A549 treated with DMSO at 1 μM for 4 hours (cell line): ENCODE measurements at places on chromosomes 4 and X. TPM values are rescaled to one million over a fixed set of nuclear protein-coding genes. Genes with fewer than 3 reads are reported as not detected.

The COL25A1 gene
- total RNA-seq = not detected in 5 replicates

The FGF13 gene
- total RNA-seq = 0.14 TPM in 2 of 5 replicates, not detected in the others

The CXXC4 gene
- 0.02 to 0.05 TPM (median 0.03 TPM) in 3 of 5 replicates, not detected in the others for total RNA-seq

The KANTR gene
- total RNA-seq = 1.1 to 1.8 TPM (median 1.6 TPM) in 5 replicates

The ANK2 gene
- 0.76 to 1.2 TPM (median 0.94 TPM) in 5 replicates for total RNA-seq

The SLC9B1 gene
- total RNA-seq = 0.09 to 0.28 TPM (median 0.11 TPM) in 3 of 5 replicates, not detected in the others

The INTU gene
- total RNA-seq = 1.1 to 1.7 TPM (median 1.3 TPM) in 5 replicates

The ZNF182 gene
- 3.4 to 4.3 TPM (median 3.7 TPM) in 5 replicates for total RNA-seq

The FOXO4 gene
- total RNA-seq = 1.0 to 2.0 TPM (median 1.9 TPM) in 5 replicates

The AWAT2 gene
- not detected in 5 replicates for total RNA-seq

The KLF8 gene
- total RNA-seq = 0.03 TPM in 1 of 5 replicates, not detected in the others

The USP17L24 gene
- not detected in 5 replicates for total RNA-seq

The NXF2 gene
- not detected in 5 replicates for total RNA-seq

The RHOH gene
- 0.08 to 0.16 TPM (median 0.13 TPM) in 3 of 5 replicates, not detected in the others for total RNA-seq

The TEX13D gene
- not detected in 5 replicates for total RNA-seq

The TMSB15A gene
- total RNA-seq = 0.15 to 1.1 TPM (median 0.71 TPM) in 5 replicates

The TRO gene
- 0.47 to 0.88 TPM (median 0.64 TPM) in 5 replicates for total RNA-seq

The ATP2B3 gene
- total RNA-seq = 0.04 to 0.25 TPM (median 0.09 TPM) in 5 replicates

The PCDH7 gene
- total RNA-seq = 0.09 to 0.41 TPM (median 0.11 TPM) in 5 replicates

The REPS2 gene
- total RNA-seq = 0.45 to 0.89 TPM (median 0.82 TPM) in 5 replicates

The NR3C2 gene
- total RNA-seq = 0.02 TPM in 1 of 5 replicates, not detected in the others

The USP53 gene
- 7.6 to 12.9 TPM (median 10.0 TPM) in 5 replicates for total RNA-seq

The NUDT10 gene
- 0.28 to 0.56 TPM (median 0.45 TPM) in 5 replicates for total RNA-seq

The ARL9 gene
- total RNA-seq = not detected in 5 replicates

The CYSLTR1 gene
- total RNA-seq = not detected in 5 replicates

The NIPAL1 gene
- 0.93 to 1.2 TPM (median 0.95 TPM) in 5 replicates for total RNA-seq

The LUZP4 gene
- not detected in 5 replicates for total RNA-seq

The HSFX1 gene
- 0.28 to 0.48 TPM (median 0.32 TPM) in 4 of 5 replicates, not detected in the other for total RNA-seq

The MAP7D3 gene
- total RNA-seq = 12.1 to 15.1 TPM (median 14.3 TPM) in 5 replicates

The ARR3 gene
- total RNA-seq = not detected in 5 replicates

The GAGE12E gene
- not detected in 5 replicates for total RNA-seq

The PARM1 gene
- 0.52 to 0.62 TPM (median 0.61 TPM) in 5 replicates for total RNA-seq

The AFM gene
- not detected in 5 replicates for total RNA-seq

The RHOXF2 gene
- not detected in 5 replicates for total RNA-seq

The SLC10A6 gene
- not detected in 5 replicates for total RNA-seq

The DDX53 gene
- not detected in 5 replicates for total RNA-seq

The PNMA6F gene
- total RNA-seq = not detected in 5 replicates

The NXF2B gene
- total RNA-seq = not detected in 5 replicates

The RASL11B gene
- total RNA-seq = 0.05 to 0.17 TPM (median 0.11 TPM) in 4 of 5 replicates, not detected in the other

The ACOT9 gene
- total RNA-seq = 93.6 to 105 TPM (median 101 TPM) in 5 replicates

The PDGFC gene
- 2.1 to 3.6 TPM (median 2.7 TPM) in 5 replicates for total RNA-seq

The AMTN gene
- total RNA-seq = 0.09 to 0.22 TPM in 2 of 5 replicates, not detected in the others

The EDA2R gene
- 11.5 to 15.2 TPM (median 14.7 TPM) in 5 replicates for total RNA-seq

The NSG1 gene
- 0.46 to 0.86 TPM (median 0.65 TPM) in 5 replicates for total RNA-seq

The SSX3 gene
- not detected in 5 replicates for total RNA-seq

The SEPTIN6 gene
- total RNA-seq = 9.6 to 12.2 TPM (median 10.4 TPM) in 5 replicates

The MAGEB10 gene
- not detected in 5 replicates for total RNA-seq

The HPGD gene
- 47.4 to 52.9 TPM (median 51.7 TPM) in 5 replicates for total RNA-seq

The TNIP3 gene
- total RNA-seq = 0.25 to 0.58 TPM (median 0.57 TPM) in 5 replicates

The ATP6AP2 gene
- 126 to 141 TPM (median 134 TPM) in 5 replicates for total RNA-seq

The SPON2 gene
- total RNA-seq = 0.12 to 0.54 TPM (median 0.33 TPM) in 4 of 5 replicates, not detected in the other

The POLR2B gene
- total RNA-seq = 67.7 to 82.2 TPM (median 70.6 TPM) in 5 replicates

The SMC1A gene
- total RNA-seq = 43.4 to 68.9 TPM (median 66.6 TPM) in 5 replicates

The MMGT1 gene
- 16.1 to 20.1 TPM (median 19.0 TPM) in 5 replicates for total RNA-seq

The CXCL8 gene
- total RNA-seq = 8.5 to 21.3 TPM (median 13.9 TPM) in 5 replicates

The EOLA2 gene
- total RNA-seq = 54.4 to 58.8 TPM (median 57.0 TPM) in 5 replicates

The F9 gene
- total RNA-seq = not detected in 5 replicates

The F8A2 gene
- not detected in 5 replicates for total RNA-seq

The MAGEE2 gene
- not detected in 5 replicates for total RNA-seq
